ENCODE measurements at places on chromosomes 3 and 15.

DNA sequence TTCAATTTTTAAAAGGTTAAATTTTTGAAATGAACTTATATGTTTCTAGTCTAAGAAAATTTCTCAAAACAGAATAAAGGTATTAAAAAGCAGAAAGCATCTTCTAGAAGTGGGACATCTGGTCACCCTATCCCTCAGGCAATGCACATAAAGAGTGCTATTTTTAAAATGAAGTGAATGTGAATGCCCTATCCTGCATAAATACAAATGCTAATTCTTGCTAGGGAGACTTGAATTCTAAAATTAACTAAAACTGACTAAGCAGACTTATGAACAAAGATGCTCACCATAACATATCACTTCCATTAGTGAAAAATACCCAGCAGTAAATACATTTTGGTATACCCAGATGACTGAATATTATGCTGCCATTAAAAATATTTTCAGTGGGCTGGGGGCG lies 11.7 kb downstream of the MYO5A start:
- no peak for DNase-seq

DNA sequence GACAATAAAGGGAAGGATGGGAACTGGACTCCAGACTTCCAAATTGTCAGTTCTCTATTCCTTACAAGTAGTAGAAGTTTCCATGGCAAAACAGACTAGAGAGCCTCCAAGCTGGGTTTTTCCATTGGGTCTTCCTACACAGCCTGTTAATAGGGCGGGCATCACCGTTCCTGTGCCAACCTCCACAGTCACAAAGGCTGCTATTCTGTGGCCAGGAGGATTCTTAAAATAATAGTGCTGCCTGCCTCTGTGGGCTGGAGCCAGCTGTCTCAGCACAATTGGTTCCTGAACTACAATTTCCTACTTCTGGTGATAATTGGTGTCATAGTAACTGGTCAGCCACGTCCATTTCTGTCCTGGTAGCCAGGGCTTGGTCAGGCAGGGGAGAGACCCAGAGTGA lies 38.6 kb downstream of the LYZL4 start:
- DNase-seq, result no peak

DNA sequence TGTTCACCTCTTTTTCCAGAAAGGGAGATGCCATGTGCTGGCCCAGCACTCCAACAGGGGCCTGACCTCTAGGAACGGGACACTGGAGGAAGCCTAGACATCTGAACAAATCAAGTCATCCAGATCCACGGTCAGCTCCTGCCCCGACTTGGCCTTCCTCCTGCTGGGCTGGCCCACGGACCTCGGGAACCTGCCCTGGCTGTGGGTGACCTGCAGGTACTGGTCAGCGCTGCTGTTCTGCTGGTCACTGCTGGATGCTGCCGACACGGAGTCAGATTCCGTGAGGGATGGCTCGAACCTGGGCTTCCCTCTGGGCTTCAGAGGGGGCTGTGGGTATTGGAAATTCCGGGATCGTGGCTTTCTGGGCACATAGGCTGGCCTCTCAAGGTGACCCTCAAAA lies 8.4 kb upstream of the STARD5 start:
- DNase-seq, result no peak

GRCh38 chr3:65478551-65479500 lies 559.9 kb downstream of the MAGI1 start:
- DNase-seq, result no peak

GRCh38 chr3:86890741-86891396 lies 100.1 kb downstream of the VGLL3 start:
- DNase-seq, result peak; percentile 19

DNA sequence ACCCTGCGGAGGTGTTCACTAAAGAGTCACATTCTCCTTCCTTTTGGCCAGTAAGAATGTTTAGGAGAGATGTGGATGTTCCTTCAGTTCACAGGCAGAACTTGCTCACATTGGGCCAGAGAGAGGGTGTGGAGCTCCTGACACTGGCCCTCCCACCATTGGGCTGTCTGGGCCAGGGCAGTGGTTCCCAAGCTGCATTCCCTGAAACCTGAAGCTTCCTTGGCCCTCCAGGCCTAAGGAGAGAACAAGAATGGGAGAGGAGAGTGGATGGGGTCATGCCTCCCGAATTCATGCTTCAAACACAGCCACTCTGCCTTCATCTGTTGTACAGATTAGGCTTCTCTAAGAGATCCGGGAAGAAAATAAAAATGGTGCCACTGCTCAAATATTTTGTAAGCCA lies 257.4 kb downstream of the RORA start:
- DNase-seq, result no peak
